ENCODE measurements at places on chromosomes 1 and 21.
A peak's percentile ranks its signal among the peaks of the same experiment; 100 is the strongest.

- peak; percentile 59 for DNase-seq
Observed at GRCh38 chr1:14930247-14930965, 223.1 kb upstream of the TMEM51 start.

- no peak for DNase-seq
Observed at GRCh38 chr21:44529503-44530125, 10.4 kb downstream of the KRTAP10-1 start.

DNA sequence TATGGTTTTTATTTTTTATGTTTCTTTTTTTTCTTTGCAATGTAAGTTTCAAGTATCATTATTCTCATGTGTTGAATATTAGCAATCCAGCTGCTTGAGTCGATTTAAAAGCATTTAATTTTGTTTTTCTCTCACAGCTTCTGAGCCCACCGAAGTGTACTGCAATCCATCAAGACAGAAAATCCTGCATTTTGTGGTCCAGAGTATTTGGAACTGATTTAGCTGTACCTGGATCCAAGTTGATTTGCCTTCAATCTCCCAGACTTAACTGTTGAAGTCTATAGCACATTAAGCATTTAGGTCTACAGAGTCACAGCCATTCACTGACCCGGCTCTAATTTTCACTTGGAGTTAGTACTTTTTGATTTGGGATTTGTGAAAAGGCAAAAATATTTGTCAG, 622.9 kb upstream of the ADAMTS5 start:
- peak; percentile 37 for DNase-seq

DNA sequence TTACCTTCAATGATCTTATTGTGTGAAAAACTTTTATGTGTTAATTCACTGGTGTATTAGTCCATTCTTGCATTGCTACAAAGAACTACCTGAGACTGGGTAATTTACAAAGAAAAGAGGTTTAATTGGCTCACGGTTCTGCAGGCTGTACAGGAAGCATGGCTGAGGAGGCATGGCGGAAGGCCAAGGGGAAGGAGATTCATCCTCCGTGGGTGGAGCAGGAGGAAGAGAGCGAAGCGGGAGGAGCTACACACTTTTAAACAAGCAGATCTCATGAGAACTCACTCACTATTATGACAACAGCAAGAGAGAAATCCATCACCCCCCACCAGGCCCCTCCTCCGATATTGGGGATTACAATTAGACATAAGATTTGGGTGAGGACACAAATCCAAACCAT, 44.2 kb upstream of the RGS7 start:
- no peak for DNase-seq

DNA sequence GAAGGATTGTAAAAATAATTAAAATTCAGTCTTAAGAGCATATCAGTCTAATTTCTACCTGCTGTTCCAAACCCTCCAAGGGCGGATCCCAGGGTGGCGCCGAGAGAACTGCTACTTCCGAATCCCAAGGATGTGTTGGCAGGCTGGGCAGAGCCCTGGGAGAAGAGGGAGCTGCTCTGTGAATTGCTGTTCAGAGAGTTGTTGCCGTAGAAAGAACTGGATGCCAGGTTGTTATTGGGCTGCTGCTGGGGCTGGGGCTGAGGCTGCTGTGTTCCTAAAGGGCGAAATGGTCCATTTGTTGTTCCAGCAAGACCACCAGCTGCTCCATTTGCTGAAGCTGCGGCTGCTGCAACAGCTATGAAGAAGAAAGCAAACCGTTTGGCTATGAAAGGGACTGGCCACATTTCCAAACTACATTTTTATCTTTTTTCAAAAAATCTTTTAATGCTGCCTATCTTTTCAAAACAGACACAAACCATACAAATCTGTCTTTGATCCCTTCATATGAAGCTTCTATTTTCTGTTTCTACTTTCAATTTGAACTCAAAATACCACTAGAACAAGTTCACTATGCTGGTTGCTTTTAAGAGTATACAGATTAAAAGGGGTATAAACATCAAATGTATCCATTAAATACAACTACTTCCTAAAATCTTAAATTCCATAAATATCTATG, 57.5 kb upstream of the SDC3 start:
- DNase-seq: peak; percentile 49

DNA sequence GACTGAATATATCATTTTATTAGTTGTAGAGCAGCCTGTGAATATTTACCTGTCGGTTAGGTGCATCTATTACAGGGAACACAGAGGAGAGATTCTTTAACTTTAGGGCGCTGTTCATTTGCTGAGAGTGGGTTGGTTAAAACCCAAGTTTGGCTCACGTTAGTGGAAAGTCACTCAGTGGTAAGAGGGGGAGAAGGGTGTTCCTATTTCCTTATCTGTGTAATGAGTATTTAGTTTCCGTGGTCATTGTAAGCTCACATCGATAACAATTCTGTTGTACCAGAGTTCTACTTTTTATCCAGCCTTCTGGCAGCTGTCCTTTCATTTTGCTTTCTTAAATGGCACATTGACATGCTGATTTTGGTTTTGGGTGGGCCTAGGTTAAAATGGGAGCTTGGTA, 773.2 kb upstream of the ADAMTS5 start:
- no peak for DNase-seq

DNA sequence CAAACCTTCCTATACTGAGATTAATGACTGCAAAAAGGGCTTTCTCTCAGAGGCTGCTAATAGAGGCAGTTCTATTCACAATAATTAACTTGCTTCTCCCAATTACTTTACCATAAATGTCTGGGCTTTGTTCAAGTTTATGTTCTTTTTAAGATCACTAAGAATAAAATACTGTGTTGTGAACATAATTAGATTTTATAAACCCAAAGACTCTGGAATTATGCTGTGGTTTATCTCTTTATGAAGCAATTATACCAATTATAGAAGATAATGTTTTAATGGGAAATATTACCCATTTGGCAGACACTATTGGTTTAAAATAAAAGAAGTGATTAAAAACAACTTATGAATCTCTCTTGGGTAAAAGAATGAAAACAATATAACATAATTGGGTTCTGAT, 43.5 kb upstream of the IL12RB2 start:
- DNase-seq: no peak
